ENCODE measurements at places on chromosomes 6 and 20. TPM values are rescaled to one million over a fixed set of nuclear protein-coding genes. Genes with fewer than 3 reads are reported as not detected.

DNA sequence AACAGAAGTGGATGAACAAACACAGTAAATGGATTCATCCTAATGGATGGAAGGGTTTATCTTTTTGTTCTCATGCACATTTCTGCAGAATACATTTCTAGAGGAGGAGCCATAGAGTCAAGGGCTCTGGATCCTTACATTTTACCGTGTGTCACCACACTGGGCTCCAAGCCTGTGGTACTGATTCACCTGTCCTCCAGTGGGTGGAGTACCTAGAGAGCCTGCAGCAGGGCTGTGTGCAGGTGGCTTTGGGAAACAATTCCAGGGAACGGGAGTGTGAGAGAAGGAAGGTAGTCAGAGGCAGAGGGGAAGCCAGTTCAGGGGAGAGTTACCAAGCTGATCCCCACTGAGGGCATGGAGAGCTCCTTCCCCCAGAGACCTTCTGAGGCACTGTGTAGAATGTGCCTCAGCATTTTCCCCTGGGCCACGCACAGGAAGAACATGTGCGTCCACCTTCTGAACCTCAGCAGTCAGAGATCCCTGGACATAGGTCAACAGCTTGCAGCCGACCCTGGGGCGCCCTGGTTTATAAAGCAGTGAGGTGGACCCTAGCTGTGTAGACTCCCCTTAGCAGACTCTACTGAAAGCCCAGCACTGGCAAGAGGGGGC, 85.3 kb upstream of the SLC22A23 start:
- DNase-seq, result no peak

DNA sequence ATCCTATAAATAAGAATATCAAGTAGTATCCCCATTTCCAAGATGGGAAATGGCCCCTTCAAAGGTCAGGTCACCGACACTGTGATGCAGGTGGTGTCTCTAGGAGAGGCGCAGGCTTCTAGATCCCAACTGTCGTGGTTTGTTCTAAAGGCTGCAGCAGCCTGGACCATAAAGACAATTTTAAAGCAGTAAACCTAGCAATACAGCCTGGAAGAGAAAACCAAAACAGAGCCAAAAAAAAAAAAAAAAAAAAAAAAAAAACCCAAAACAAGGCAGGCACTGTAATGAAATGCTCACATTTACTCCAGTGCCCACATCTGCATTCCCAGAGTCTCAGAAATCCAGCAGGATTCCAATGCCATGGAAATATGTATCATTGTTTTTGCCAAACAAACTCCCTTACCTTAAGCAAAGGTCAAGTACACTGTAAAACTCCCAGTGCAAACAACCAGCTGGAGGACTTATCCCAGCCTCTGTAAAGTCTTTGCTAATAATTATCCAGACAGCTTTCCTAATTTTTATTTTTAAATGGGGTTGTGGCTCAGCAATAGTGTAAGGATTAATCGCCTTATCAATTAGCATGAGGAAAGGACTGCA, 98.2 kb downstream of the PSMG4 start:
- no peak for DNase-seq

The TMEM217 gene
- total RNA-seq, result 0.36 TPM

DNA sequence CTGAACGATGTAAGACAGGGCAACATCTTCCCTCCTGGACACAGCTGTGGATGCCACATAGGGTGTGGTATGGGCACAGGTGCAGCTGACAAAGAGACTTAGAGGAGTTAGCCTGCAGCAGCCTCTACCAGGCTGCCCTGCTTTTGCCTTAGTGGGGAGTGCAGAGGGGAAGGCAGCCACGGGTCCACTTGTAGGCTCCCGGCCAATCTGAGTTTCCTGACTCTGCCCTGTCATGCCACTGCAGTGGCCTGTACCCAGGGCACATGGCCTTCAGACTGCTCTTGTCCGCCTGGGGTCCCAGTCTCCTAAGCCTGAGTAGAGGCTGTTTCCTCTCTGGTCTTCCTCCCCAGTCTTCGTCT, 17.1 kb upstream of the CST9L start:
- no peak for DNase-seq

The GJA10 gene
- not detected for total RNA-seq

DNA sequence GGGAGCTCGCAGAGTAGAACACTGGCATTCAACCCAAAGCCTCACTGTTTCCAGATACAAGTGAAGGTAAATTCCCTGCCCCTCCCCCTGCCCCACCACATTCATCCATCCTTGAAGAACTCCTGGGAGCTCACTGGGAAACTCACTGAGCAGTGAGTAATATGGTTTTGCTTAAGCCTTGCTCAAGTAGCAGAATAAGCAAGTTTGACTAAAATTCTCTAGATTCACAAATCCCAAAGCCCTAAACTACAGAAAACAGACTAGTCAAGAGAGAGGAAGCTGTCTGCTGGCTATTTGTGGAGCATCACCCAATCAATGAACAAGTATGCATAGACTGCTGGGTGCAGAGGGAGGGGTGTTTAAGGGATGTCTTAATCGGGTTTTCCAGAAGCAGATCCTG, 82.1 kb downstream of the UNC5CL start:
- no peak for DNase-seq

The SLC2A10 gene
- 13.2 TPM for total RNA-seq

DNA sequence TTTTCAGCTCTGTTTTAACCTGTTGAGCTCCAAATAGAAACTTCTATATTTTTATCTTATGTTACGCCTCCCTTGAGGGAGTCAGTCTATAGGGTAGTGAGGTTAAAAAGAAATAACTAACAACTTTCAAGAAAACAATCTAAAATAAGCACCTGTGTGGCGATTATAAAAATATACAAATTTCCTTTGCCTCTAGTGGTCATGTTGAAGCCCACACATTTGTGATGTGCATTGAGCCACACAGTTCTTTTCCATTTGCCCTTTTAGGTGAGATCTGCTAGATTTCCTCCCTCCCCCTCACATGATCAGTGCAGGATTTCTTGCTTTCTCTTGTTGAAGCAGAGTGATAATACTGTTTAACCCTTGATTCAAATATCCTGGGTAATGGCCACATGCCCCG, 84.2 kb downstream of the MYB start:
- no peak for DNase-seq

The OPRL1 gene
- 3.9 TPM for total RNA-seq

GRCh38 chr20:51554538-51555165, 12.1 kb upstream of the NFATC2 start:
- DNase-seq, result peak; percentile 38

DNA sequence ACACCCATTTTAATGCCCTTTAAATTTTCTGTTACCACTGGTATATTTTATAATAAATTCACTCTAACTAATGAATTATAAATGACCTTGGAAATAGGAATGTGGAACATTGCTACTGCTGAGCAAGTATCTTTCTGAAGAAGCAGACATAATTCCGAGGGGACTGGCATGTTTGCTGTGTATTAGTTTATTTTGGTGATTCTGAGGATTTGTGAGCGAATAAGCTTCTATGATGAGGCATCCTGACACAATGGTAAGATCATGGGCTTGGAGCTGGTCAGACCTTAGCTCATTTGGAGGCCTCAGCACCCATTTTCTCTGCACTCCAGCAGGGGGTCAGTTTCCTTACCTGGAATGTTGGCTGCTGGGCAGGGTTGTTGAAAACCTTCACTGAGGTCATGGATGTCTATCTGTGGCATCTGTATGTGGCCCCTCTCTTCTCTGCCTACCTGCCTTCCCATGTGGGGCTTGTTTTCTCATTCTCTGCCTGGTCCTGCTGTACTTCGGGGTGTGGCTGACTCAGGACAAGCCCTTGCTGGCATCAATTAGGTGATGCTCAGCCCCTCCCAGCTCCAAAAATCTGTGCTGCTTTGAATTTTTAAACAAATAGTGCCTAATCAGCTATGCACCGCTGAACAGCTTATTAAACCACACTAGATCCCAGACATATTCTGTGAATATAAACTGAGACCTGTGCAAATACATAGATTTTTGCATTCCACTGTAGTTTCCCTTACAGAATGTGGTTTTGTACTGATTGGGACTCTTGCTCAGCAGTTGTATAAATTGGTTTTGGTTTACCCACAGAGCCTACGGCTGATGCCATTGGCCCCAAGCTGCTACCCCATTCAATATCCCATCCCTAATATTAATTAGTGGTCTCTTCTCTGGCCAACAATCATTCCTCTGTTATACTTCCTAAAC, 10.7 kb downstream of the ARID1B start:
- no peak for DNase-seq

DNA sequence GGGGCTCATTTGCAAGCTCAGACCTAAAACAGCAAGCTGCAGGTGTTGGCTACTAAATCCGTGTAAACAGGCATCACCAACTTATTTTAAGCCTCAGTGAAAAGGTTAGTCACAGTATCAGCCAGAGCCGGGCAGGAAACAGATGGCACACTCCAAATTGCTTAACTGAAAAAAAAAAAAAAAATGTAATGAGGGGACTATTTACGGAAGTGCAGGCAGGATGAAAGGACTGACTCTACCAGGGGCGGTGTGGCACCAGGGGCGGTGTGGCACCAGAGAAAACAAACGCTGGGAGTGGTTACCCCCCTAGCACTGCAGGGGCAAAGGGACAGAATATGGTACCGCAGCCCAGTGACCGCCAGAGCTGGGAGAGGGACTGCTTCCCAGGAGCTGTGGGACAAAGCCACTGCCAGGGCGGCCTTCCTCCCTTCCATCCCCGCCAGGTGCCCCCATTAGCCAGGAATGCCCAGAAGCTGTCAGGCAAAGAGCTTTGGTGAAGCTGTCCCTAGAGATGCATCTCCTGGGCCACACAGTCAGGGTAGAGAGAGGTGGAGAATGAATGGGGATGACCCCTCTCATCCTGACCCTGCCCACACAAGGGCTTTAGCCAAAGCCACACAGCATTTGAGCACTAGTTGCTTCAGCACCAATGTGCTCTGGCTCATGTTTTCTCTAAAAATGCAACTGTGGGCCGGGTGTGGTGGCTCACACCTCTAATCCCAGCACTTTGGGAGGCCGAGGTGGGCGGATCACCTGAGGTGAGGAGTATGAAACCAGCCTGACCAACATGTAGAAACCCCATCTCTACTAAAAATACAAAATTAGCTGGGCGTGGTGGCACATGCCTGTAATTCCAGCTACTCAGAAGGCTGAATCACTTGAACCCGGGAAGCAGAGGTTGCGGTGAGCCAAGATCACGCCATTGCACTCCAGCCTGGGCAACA, 39.6 kb upstream of the GFOD1 start:
- DNase-seq, result peak; percentile 42

GRCh38 chr6:39228992-39229767, at the start of gene KCNK5:
KCNK5 (minus strand) TSS chr6:39229475; CDS start chr6:39229111, 364 bp downstream.
- peak; percentile 82 for DNase-seq

- no peak for DNase-seq
Observed at GRCh38 chr20:59269411-59270025, 30.9 kb upstream of the EDN3 start.

DNA sequence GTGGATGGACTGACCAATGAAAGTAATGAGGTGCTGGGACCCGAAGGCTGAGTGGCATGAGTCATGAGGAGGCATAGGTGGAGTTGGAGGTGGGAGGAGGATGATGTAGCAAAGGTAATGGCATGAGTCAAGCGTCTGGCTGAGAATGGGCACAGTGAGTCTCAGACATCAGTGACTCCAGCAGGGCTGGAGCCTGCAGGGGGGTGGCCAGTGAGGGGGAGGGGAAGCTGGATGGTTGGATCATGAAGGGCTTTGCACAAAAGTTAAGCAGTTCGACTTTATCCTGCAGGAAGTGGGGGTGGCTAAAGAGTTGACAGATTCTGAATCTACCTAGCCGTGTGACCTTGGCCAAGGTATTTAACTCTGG, 99.0 kb upstream of the IYD start:
- DNase-seq, result no peak

The SMLR1 gene
- total RNA-seq, result not detected

DNA sequence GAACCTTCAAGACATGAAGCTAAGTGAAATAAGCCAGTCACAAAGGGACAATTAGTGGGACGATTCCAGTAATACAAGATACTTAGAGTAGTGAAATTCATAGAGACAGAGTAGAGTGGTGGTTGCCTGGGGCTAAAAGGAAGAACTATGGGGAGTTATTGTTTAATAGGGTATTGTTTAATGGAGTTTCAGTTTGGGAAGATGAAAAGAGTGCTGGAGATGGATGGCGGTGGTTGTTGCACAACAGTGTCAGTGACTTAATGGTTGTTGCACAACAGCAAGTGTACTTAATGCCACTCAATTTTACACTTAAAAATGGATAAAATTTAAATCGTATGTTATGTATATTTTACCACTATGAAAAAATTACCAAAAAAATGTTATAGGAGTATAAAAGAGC, 209.7 kb upstream of the TENT5A start:
- no peak for DNase-seq

The RNF39 gene
- total RNA-seq, result not detected

- DNase-seq, result no peak
Observed at GRCh38 chr6:66930559-66931290, 1223.7 kb upstream of the EYS start.

- DNase-seq, result no peak
Observed at GRCh38 chr6:78513856-78514255, 353.5 kb upstream of the IRAK1BP1 start.

The RGS17 gene
- total RNA-seq, result 0.20 TPM

DNA sequence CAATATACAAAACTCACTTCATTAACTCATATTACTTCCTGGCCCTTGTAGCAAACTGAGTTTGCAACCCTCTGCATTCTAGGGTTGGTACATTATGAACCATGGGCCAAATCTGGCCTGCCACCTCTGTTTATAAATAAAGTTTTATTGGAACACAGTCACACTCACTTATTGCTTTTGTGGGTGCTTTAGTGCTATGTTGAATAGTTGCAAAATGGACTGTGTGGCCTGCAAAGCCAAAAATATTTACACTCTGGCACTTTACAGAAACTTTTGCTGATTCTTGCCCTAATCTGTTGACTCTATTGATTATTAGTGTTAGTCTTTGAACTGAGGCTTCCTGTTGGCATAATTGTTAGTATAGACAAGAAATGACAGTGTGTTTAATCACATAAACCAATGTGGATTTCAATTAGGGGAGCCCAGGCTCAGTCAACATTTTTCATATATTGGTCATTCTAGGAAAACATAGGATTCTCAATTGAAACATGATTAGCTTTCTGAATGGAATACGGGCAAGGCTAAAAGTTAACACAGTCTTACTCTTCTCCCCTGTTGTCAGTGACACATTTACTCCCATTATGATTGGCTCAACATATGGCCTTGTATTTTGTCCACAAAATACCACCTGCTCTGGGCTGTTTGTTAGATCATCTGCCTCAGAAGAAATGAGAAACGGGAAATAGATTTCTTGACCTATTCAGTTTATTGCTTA, 241.9 kb upstream of the ZFP64 start:
- DNase-seq, result no peak

GRCh38 chr6:4880363-4880762, 104.2 kb downstream of the CDYL start:
- DNase-seq, result no peak
